ENCODE measurements at places on chromosomes 5 and 9. TPM values are rescaled to one million over a fixed set of nuclear protein-coding genes. Genes with fewer than 3 reads are reported as not detected.

CATSPER3 gene
- 0.15 TPM for total RNA-seq

ANKRD18A gene
- total RNA-seq, result 9.9 TPM

LCP2 gene
- not detected for total RNA-seq

PCDHB12 gene
- total RNA-seq, result not detected

SMARCA2 gene
- 32.1 TPM for total RNA-seq

PFN3 gene
- total RNA-seq, result not detected

CPEB4 gene
- total RNA-seq, result 23.9 TPM

OR1J2 gene
- not detected for total RNA-seq

LRRC70 gene
- total RNA-seq, result 0.13 TPM

FAM81B gene
- not detected for total RNA-seq

ARHGEF37 gene
- total RNA-seq, result 2.4 TPM

PCYOX1L gene
- total RNA-seq, result 2.9 TPM

GABRA6 gene
- total RNA-seq, result not detected

NEK6 gene
- total RNA-seq, result 63.0 TPM

CDC25C gene
- total RNA-seq, result 8.8 TPM

NRG2 gene
- 2.5 TPM for total RNA-seq

NOL6 gene
- 73.9 TPM for total RNA-seq

RUFY1 gene
- total RNA-seq, result 27.2 TPM

EQTN gene
- not detected for total RNA-seq

CCDC180 gene
- 0.58 TPM for total RNA-seq

ZBTB43 gene
- total RNA-seq, result 6.7 TPM

CD274 gene
- total RNA-seq, result 1.3 TPM

ADRB2 gene
- total RNA-seq, result 1.3 TPM

PIP5K1B gene
- total RNA-seq, result not detected

TAF11L5 gene
- total RNA-seq, result not detected

BAAT gene
- 0.31 TPM for total RNA-seq

UAP1L1 gene
- 11.9 TPM for total RNA-seq

IRX1 gene
- total RNA-seq, result not detected

LHX3 gene
- 0.08 TPM for total RNA-seq

MARCOL gene
- not detected for total RNA-seq

IFNA21 gene
- not detected for total RNA-seq

CNTNAP3 gene
- 8.0 TPM for total RNA-seq

CXCL14 gene
- total RNA-seq, result 0.27 TPM

IGFBPL1 gene
- total RNA-seq, result 2.1 TPM

SPINK4 gene
- not detected for total RNA-seq

RBM22 gene
- total RNA-seq, result 44.0 TPM

PRDM12 gene
- 0.32 TPM for total RNA-seq

SCGB3A1 gene
- not detected for total RNA-seq

BARHL1 gene
- 0.03 TPM for total RNA-seq

SVEP1 gene
- 1.7 TPM for total RNA-seq

SETX gene
- total RNA-seq, result 18.2 TPM

FBP2 gene
- not detected for total RNA-seq

NUP188 gene
- 40.4 TPM for total RNA-seq

SGCD gene
- 4.8 TPM for total RNA-seq

SPOCK1 gene
- total RNA-seq, result 15.8 TPM

TAS2R1 gene
- total RNA-seq, result not detected

SPATA31E1 gene
- total RNA-seq, result 0.01 TPM

MLANA gene
- not detected for total RNA-seq

PCDHGA8 gene
- total RNA-seq, result 0.02 TPM

TMEM171 gene
- total RNA-seq, result 4.0 TPM

RNF183 gene
- 0.19 TPM for total RNA-seq

ARID3C gene
- total RNA-seq, result 0.17 TPM

CCNO gene
- 7.5 TPM for total RNA-seq

BARX1 gene
- total RNA-seq, result 11.5 TPM

DOK3 gene
- total RNA-seq, result 4.3 TPM

PGM5 gene
- total RNA-seq, result not detected

FOXD4 gene
- total RNA-seq, result 0.13 TPM

Data from A549 treated with AZD2906 at 1 μM for 4 hours (cell line).